Mucosa of descending colon (tissue), 3 donors: ENCODE measurements at places on chromosomes 2 and 18. TPM values are rescaled to one million over a fixed set of nuclear protein-coding genes. Genes with fewer than 3 reads are reported as not detected.

The FAM161A gene
- 1.2 TPM for total RNA-seq

- no peak for DNase-seq
Observed at GRCh38 chr2:74238879-74239278, 40.5 kb downstream of the MTHFD2 start.

GRCh38 chr2:62611854-62612253, 93.7 kb upstream of the EHBP1 start:
- DNase-seq, result no peak

The NOL4 gene
- total RNA-seq, result 2.1 TPM

The MYOM1 gene
- 5.5 TPM for total RNA-seq

The SPATA3 gene
- not detected for total RNA-seq
